ENCODE measurements at places on chromosomes 2 and 18. TPM values are rescaled to one million over a fixed set of nuclear protein-coding genes. Genes with fewer than 3 reads are reported as not detected.

COL6A3 gene
- 0.10 TPM for total RNA-seq

LINC00305 gene
- total RNA-seq = not detected

HOXD11 gene
- 6.1 TPM for total RNA-seq

PLEKHA3 gene
- total RNA-seq = 18.9 TPM

PCARE gene
- total RNA-seq = not detected

EFR3B gene
- total RNA-seq = 16.8 TPM

IL36RN gene
- 0.06 TPM for total RNA-seq

GKN1 gene
- total RNA-seq = 0.73 TPM

ADNP2 gene
- 11.3 TPM for total RNA-seq

STK17B gene
- total RNA-seq = 4.6 TPM

NR4A2 gene
- total RNA-seq = 4.5 TPM

CYRIA gene
- total RNA-seq = 0.26 TPM

MPP4 gene
- total RNA-seq = 0.14 TPM

Measured in A549 treated with CpdA at 1 μM for 4 hours (cell line).